Mucosa of gallbladder (tissue), 1 donor: ENCODE measurements at places on chromosomes 2 and 18. TPM values are rescaled to one million over a fixed set of nuclear protein-coding genes. Genes with fewer than 3 reads are reported as not detected.

DNA sequence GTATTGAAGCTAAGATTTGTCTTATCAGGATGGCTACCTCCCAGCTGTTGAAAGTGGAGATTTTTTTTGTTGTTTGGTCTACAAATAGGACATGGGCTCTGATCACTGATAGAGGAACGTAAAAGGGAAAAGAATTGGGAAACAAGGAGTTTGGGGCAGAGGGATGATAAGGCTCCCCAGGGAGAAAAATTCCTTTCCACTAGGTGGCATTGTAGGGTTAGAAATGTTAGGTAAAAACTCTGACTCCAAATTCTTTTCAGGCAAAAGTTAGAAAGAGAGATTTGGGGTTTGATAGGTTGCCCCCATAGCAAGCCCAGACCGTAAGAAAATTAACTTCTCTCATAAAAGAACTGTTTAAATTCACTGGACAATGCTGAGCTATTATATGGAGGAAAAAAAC lies 19.8 kb downstream of the CMPK2 start:
- DNase-seq = no peak

Gene CRYGC
- not detected for total RNA-seq

Gene AQP12A
- not detected for total RNA-seq

GRCh38 chr18:45403341-45404049 lies 211.8 kb upstream of the SLC14A2 start:
- no peak for DNase-seq

DNA sequence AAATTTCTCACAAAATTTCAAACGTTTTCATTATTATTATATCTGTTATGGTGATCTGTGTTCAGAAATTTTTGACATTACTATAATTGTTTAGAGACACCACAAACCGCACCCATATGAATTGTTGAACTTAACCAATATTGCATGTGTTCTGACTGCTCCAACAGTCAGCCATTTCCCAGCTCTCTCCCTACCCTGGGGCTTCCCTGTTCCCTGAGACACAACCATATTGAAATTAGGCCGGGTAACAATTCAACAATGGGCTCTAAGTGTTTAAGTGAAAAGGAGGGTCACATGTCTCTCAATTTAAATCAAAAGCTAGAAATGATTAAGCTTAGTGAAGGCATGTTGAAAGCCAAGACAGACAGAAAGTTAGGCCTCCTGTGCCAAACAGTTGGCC lies 424.0 kb downstream of the DSC3 start:
- DNase-seq = no peak

Gene SCN7A
- 9.6 TPM for total RNA-seq

GRCh38 chr18:26976206-26976605 lies 110.7 kb upstream of the AQP4 start:
- DNase-seq = no peak

DNA sequence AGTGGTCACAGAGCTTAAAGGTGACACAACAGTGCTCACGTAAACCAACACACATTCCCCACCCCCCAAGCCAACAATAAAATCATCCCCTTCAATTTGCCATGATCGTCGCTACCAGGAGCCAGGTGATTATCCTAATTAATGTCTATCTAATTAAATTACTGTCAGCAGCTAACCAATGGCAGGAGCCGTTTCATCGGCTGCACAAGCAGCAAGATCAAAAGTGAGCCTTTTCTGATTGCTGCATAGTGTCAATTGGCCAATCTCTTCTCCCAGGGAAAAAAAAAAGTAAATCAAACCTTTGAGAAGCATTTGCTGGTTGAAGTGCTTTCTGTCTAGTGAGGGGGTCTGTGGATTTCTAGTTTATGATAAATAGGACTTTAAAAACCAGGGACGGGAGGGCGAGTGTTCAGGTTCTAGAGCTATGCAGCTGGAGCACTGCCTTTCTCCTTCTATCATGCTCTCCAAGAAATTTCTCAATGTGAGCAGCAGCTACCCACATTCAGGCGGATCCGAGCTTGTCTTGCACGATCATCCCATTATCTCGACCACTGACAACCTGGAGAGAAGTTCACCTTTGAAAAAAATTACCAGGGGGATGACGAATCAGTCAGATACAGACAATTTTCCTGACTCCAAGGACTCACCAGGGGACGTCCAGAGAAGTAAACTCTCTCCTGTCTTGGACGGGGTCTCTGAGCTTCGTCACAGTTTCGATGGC lies at the start of gene TBR1:
TBR1 (plus strand) TSS at position 311 of the 721 bp plus-strand sequence; CDS start at position 425, 114 bp downstream.
- DNase-seq = no peak

GRCh38 chr2:37619230-37619958 lies 52.0 kb downstream of the CDC42EP3 start:
- no peak for DNase-seq

DNA sequence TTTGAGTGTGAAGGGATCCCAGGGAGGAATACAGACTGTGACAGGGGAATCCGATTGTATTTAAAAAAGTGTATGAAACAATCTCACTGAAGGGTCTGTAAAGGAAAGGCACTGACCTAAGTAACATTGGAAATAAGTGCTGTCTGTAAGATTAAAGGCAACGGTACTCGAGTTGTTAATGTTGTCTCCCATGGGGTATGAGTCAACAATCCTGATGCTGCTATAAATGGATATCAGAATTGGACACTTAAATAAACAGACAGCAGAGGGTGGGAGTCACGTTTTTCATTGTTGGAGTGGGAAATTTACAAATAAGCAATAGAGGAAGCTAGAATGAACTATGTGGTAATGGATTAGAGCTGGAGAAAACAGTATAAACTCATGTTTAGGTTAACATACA lies 452.4 kb upstream of the RGPD4 start:
- DNase-seq = no peak

- DNase-seq = no peak
Measured at GRCh38 chr2:227079726-227080125, 84.3 kb downstream of the COL4A4 start.

DNA sequence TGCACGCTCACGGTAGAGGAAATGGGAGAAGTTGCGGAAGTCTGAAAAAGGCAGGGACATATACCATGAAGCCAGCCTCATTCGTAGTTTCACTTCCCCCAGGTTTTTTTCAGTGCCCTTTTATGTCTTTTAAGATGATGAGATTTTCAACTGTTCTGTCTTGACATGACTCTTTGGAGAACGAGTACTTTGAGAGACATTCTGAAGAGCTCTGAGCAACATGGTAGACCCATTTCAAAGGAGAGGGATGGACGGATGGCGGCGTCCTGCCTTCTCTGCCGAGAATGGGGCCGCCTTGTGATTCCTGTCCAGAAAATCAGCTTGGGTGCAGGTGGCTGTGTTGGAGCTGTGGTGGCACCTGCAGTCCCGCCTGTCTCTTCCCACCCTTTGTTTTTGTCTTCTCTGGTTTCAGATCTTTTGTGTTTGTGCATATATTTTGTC lies 41.7 kb downstream of the SH3BP4 start:
- DNase-seq = no peak

Gene CRYGD
- not detected for total RNA-seq

DNA sequence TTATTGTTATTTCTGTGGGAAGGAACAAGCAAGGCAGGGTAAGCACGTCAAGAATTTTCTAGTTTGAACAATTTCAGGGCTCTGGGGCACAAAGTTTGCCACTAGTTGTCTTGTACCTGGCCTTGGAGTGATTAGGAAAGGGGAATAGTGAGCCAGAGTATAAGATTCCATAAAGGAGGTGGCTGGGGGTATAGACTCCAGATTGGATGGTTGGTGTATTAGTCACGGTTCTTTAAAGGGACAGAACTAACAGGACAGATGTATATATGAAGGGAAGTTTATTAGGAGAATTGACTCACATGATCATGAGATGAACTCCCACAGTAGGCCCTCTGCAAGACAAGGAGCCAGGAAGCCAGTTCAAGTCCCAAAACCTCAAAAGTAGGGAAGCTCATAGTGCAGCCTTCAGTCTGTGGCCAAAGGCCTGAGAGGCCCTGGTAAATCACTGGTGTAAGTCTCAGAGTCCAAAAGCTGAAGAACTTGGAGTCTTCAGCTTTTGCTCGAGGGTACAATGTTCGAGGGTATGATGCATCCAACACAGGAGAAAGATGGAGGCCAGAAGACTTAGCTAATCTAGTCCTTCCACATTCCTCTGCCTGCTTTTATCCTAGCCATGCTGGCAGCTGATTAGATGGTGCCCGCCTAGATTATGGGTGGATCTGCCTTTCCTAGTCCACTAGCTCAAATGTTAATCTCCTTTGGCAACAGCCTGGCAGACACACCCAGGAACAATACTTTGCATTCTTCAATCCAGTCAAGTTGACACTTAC lies 31.5 kb upstream of the PTPRM start:
- DNase-seq = no peak

GRCh38 chr2:121197369-121198091 lies 87.5 kb downstream of the TFCP2L1 start:
- DNase-seq = peak; percentile 87

DNA sequence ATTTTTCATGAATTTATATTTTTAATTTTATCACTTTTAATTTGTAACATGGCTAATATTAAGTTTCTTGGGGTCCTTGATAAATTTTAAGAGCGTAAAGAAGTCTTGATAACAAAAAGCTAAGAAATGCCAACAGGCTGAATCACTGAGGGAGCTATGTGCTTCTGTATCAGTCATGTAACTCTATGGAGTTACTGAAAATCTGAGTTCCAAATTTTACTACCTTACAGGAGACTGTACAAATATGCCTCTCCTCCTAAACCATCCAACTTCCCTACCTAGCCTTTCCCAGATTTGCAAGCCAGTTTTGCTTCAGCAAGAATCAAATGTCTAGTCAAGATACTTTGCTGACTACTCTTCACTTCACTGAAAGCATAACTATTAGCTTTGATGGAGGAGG lies 35.7 kb downstream of the FEZ2 start:
- no peak for DNase-seq

- DNase-seq = no peak
Measured at GRCh38 chr2:79789811-79790210, 277.0 kb downstream of the CTNNA2 start.

DNA sequence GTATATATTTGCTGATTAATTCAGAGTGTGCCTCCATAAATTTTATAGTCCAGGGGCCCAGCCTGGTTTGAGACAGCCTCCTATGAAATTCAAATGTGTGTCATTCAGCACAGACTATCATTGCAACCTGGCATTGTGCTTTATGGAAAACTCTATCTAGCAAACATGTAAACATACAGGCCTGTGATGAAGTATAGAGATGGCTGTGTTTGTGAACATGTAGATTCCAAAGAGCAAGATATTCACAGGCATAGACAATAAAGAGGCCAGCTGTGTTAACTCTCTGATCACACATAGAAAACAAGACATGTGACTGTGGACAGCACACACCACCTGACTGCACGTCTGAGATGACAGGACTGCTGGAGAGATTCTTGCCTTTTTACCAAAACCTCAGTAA lies 297.9 kb downstream of the EN1 start:
- DNase-seq = no peak

DNA sequence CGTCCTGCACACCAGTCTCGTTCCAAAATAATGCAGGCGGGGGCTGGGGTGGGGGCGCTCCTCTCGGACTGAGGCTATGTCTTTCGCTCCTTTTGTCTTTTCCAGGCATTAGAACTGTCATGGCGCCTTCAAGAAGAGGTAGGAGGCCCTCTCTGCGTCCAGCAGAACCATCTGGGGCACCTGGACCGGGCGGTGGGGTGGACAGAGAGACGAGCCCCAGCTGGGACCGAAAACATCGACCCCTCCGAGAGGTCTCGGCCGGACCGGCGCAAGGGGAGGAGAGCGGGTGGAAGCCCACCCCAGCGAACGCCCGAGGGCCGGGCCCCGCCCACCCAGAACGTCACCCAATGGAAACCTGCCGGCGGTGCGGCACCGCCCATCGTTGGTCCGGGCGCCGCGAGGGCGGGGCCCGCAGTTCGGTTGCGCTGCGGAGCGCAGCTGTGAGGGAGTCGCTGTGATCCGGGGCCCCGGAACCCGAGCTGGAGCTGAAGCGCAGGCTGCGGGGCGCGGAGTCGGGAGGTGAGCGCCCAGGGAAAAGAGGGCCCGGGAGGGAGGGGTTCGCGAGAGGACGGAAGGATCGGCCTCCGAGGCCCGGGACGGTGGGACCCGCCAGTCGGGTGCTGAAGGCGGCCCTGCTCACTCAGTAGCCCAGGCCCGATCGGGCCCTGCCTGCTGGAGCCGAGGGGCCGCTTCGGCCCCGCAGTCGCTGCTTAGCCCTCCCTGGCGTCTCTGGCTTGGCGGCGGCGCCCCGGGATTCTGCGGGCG lies at the start of gene NRBP1:
NRBP1 (plus strand) TSS at position 419 of the 765 bp plus-strand sequence. CDS start 4,643 bp downstream, outside the sequence.
- DNase-seq = peak; percentile 93

DNA sequence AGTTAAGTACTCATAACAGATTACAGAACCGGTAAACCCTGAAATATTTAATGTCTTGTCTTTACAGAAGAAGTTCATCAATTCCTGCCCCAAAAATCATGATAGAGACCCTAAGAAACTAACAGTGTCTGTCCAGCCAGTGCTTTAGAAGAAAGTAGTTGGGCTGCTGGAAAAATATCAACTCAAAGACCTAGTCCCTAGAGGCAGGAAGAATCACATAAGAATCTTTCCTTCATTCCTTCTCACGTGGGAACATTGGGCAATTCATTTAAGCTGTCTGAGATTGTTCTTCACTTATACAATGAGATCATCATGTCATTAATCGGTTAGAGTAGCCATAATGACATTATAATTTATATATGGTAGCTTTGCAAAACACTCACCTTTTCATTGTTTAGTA lies 156.4 kb downstream of the CCBE1 start:
- no peak for DNase-seq
